ENCODE measurements at places on chromosomes 16 and 17. TPM values are rescaled to one million over a fixed set of nuclear protein-coding genes. Genes with fewer than 3 reads are reported as not detected.

Gene C17orf78
- polyA plus RNA-seq = not detected

Gene KRTAP4-5
- polyA plus RNA-seq = not detected

Gene SEZ6L2
- polyA plus RNA-seq = not detected

Gene HOXB9
- not detected for polyA plus RNA-seq

GRCh38 chr17:45355087-45355486 is 38.3 kb upstream of the MAP3K14 start:
- no peak for DNase-seq
